NCI-H510A (cell line): ENCODE measurements at places on chromosomes 5 and 9.

DNA sequence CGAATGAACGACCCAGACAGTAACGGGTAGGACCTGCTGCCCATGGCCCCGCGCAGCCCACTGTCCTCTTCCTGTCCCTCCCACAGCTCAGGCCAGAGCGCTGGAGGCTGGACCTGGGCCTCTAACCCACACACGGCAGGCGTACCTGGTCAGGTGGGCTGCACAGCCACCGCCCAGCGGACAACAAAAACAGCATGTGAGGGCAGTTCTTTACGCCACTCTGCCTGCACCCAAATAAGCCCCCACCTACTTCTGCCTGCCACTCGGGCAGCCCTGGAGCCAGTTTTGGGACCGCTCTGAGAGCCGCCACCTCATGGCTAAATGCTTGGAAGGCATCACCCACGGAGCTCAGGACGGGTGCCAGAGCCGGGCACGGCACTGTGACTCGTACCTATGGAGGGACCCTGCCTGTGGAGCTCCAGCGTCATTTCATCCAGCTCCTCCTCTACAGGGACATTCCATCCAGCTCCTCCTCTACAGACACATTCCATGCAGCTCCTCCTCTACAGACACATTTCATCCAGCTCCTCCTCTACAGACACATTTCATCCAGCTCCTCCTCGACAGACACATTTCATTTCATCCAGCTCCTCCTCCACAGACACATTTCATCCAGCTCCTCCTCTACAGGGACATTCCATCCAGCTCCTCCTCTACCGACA lies 18.9 kb downstream of the CLPTM1L start:
- no peak for DNase-seq

DNA sequence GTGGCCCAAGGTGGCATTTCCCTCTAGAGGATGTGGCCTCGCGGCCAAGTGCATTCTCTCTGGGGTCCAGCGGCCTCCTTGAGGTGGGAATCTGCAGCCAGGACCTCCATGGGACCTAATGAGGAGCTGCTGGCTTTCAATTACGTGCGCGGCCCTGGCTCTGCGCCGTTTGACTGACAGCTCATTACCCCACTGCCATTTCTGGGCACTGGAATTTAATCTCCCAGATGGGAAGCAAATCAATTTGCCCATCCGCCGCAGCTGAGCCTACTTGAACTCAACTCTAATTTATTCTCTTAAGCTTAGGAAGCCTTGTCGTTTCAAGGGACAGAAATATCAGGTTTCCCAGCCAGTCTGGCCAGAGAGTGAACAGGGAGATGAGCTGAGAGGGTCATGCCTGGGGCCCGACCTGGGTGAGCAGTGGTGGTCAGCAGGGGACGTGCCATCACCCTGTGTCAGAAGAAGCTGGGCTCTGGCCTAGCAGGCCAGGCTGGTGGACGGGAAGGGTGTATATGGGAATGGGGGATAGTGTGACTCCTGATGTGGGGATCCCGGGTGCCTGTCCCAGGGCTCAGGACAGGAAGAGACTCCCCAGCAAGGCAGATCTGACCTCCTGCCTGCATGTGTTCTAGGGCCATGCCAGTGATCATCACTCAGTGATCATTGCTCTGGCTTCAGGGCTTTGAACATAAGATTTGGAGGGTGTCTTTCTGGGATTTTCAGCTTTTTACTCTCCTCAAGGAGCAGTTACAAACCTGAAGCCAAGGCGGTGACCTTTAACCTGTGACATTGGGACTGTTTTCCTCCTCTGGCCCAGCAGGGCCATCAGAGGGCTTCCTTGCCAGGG lies 69.7 kb downstream of the MACROH2A1 start:
- DNase-seq: no peak

DNA sequence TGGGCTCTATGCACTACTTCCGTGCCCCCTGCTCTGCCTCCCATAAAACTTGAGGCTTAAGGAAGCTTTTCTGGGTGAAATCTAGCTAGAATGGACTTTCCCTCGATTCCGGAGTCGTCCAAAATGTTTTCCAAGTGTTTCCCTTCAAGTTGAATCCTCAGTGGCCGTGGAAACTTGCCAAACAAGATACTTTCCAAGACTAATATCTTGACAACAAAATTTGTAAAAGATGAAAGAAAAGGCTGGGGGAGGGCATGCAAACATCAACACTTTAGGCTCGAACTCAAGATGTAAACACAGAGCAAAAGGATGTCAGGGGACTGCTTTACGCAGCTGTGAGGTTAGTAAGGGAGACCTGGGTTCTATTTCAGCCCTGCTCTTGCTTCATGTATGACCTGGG lies 482.8 kb upstream of the KLF4 start:
- no peak for DNase-seq

GRCh38 chr5:150271923-150272322 lies 17.6 kb downstream of the CAMK2A start:
- no peak for DNase-seq

DNA sequence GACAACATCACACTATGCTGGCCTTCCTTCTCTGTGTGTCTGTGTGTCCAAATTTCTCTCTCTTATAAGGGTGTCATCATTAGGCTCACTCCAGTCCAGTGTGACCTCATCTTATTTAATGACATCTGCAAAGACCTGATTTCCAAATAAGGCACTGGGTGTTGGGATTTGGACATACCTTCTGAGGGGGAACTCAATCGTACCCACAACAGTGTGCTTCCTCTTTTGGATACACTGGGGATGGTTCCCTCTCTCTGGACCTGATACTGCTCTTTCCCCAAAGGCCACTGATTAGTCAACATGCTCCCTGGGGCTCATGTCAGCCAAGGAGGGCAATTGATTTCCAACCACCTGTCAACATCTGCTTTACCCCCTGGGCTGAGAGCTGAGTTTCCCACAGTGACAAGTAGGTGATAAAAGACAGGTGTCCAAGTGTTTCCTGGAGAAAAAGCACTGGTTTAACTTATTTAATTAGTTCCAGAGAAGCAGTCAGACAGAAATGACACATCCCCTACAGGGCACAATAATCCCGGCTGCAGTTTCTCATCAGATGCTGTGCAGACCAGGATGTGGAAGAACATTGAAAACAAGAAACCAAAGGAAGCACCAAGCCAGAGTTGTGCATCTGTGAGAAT lies 17.8 kb upstream of the CEP72 start:
- DNase-seq: no peak

- no peak for DNase-seq
These were observed 4.2 kb downstream of the SEMA4D start for GRCh38 chr9:89493671-89494070.

GRCh38 chr5:65418661-65419060 lies 63.1 kb downstream of the ADAMTS6 start:
- no peak for DNase-seq
